ENCODE measurements at places on chromosomes 13 and 19.

DNA sequence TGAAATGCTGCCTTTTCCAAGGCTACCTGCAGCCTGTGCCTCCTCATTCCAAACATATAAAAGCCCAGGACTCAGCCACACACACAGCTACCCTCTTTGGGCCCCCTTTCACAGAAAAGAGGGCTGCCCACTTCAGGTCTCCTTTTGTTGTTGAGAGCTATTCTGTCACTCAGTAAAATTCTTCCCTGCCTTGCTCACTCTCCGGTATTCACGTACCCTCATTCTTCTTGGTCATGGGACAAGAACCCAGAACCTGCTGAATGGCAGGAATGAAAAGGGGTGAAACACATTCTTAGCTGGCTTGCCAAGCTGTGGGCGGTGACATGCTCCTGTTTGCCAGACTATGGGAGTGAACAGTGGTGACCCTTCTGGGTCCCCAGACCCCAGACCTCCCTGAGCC is 338.0 kb upstream of the ATXN8OS start:
- no peak for DNase-seq

- DNase-seq = no peak
Observed at GRCh38 chr13:50993934-50994333, 84.3 kb downstream of the RNASEH2B start.

GRCh38 chr13:45047394-45048310 is 58.3 kb downstream of the GPALPP1 start:
- peak; percentile 69 for DNase-seq

GRCh38 chr13:111953546-111954178 is 113.3 kb upstream of the SOX1 start:
- no peak for DNase-seq

GRCh38 chr19:36113894-36114720 is 568 bp downstream of the POLR2I start:
- no peak for DNase-seq

DNA sequence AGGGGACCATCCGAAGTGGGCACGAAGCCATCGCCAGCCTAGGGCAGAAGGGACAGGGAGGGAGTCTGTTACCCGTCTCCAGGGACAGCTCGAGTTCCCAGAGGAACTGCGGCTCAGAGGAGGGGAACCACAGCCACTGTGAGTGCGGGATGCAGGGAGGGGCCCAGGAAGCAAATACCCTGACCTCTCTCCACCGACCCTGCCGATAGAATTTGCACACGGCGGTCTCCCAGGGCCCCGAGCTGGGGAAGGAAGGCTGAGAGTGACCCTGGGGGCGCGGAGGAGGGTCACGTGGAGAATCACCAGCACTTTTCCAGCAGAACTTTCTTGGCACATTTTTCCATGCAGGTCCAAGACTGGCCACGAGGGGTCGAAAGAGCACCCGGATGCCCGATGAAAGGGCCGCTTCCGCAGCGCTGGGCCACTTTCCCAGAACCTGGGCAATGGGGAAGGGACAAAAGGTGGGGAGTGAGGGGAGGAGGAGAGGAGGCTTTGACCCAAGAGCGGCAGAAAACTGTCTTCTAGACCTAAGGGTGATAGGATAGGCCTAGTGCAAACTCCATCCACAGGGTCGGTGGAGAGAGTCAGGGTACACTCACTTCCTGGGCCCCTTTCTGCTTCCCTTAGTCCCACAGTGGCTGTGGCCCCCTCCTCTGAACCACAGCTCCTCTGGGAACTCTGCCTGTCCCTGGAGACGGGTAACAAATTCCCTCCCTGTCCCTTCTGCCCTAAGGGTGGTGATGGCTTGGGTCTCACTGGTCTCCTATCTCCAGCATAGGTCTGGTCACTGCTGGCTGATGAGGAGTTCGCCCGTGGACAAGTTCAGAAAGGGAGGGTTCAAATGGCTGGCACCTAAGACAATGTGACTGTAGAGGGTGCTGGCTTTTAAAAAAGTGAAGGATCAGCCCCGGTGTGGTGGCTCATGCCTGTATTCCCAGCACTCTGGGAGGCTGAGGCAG is 5.3 kb upstream of the GPR4 start:
- DNase-seq = peak; percentile 69

- no peak for DNase-seq
Observed at GRCh38 chr19:16261584-16262368, 62.9 kb upstream of the KLF2 start.

GRCh38 chr19:6828698-6829633 is 56.5 kb downstream of the VAV1 start:
- no peak for DNase-seq

GRCh38 chr19:40717880-40718773 is 1.2 kb downstream of the ITPKC start:
- no peak for DNase-seq

DNA sequence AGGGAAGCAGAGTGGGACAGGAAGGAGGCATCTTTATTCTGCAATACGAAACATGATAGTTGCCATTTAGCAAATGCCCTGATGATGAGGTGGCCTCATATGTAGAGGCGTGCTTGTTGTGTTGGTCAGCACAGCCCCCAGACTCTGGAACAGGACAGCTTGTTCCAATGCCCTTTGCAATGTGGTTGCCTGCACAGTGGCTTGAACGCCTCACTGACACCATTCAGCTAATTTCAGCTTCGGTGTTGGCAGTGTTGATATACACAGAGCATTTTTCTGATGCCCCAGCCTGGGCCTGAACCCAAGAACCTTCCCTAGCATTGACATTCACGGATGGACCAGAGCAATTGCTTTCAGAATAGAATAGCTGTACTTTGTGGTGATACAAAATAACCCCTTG is 133.3 kb downstream of the HS6ST3 start:
- no peak for DNase-seq

DNA sequence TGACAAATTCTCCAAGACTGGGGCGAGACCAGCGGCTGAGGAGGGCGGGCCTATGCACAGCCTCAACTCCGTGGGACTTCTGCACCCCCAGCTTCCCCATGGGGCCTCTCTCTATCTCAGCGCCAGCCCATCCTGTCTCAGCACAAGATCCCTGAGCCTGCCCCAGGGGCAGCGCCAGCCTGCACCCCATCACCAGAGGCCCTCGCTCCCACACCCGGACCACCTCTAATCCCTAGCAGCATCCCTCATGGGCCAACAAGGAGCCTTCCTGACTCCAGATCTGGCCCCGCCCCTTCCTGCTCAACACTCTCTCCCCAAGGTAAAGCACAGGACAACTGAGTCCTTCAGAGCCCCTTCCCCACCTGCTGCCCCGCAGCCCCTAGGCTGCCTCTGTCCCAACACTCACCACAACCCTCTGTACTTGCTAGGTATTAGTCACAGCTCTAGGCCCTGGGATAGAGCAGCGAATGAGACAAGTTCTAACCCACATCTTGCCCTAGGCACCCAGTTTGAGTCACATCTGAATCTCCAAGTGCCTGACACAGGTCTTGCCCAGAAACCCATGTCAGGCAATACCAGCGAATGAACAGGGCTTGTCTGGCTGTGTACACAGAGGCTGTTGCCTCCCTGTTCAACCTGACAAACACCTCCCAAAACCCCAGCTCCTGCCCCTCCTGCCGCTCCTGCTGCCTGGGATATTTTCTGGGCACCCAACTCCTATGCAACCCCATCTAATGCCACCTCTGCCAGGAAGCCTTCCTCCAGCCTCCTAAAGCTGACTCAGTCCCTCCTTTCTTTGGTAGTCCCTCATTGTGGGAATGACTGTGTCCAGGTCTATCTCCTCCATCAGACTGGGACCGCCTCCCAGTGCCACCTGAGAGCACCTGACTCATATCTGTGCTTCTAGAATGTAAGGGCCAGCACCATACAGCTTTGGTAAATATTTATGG is 18.6 kb downstream of the GRIK5 start:
- no peak for DNase-seq

DNA sequence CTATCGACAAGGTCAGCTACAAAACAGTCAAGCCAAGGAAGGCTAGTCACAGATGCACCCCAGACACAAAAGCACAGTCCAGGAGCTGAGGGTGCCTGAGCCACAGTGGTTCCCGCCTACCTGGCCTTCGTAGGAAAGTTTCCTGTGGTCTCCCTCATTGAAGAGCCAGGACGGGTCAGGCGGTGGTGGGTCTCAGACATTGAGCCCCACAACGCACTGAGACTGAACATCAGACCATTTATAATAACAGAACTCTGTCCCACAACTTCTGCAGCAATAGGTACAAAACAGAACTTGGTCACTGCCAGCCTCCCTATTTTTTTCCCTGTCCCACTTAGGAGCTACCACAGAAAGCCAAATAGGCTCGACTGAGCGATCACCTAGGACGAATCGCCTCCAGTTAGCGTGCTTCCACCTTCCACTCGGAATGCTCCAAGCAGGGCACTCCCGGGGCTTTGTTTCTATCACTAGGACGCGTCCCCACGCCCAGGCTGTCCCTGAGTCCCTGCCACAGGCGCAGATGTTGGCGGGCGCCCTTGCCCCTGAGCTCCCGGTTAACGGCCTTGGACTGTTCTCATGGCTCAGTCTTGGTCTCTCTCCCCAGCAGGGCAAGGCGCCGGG is 640 bp upstream of the ZNF544 start:
- DNase-seq = no peak

DNA sequence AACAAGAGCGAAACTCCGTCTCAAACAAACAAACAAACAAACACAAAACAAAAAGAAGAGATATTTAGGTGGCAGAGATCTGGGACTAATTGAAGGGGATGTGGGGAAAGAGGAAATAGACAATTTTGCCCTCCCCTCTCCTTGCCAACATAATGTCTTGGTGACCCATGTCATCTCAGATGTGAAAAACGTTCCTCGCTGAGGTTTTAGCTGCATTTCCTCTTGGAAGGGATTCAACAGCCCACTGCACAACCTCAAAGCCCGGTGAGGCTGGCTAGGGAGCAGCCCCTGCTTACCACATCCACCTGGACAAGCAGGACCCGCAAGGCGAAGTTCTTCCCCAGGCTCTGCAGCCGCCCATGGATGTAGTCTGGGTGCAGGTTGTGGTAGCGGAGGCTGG is 4.9 kb downstream of the ERCC1 start:
- no peak for DNase-seq

- DNase-seq = no peak
Observed at GRCh38 chr13:108595436-108596274, 33.8 kb upstream of the MYO16 start.

DNA sequence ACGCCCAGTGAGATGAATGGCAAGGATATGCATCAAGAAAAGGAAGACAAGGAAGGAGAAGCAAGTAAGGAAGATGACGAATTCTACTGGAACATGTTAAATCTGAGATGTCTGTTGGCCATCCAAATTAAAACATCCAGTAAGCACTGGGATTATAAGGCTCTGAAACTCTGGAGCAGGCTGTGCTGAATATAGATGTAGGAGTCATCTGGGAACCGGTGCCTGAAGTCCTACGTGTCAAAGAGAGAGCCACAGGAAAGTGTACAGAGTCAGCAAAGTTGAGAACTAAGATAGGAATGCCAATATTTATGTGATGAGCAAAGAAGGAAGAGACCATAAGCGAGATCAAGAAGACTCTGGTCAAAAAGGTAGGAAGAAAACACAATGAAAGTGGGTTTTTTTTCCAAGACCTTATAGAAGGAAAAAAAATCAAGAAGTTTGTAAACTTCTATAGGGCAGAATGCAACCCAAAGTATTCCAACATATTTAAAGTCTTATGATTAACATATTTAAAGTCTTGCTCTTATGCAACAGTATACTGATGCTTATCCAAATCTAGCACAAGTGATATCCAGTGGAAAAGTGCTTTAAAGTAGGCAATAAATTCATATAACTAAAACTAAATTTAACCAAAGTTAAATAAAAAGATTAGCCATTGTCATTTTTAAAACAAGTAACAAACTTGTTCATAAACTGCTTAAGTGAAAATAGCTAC is 51.2 kb upstream of the EEF1AKMT1 start:
- no peak for DNase-seq

- no peak for DNase-seq
Observed at GRCh38 chr19:18931316-18932162, 9.5 kb downstream of the HOMER3 start.

- no peak for DNase-seq
Observed at GRCh38 chr19:275000-275399, 16.2 kb downstream of the PLPP2 start.

GRCh38 chr19:41415154-41415571 is 12.0 kb downstream of the B3GNT8 start:
- no peak for DNase-seq

DNA sequence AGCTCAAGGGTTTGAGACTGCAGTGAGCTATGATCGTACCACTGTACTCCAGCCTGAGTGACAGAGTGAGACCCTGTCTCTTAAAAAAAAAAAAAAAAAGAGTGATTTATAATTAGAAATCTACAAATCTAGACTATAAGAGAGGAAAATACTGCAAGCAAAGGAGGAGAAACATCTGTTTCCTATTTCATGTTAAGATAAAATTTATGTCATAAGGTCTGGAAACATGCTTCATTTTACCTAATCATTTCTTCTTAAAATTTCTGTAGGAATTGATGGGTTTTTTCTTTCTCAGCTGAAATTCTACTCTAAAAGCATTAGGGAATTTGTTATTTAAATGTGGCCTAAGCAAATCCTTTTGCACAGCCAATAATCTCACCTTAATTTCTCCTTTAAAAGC is 53.2 kb downstream of the C13orf42 start:
- DNase-seq = no peak

DNA sequence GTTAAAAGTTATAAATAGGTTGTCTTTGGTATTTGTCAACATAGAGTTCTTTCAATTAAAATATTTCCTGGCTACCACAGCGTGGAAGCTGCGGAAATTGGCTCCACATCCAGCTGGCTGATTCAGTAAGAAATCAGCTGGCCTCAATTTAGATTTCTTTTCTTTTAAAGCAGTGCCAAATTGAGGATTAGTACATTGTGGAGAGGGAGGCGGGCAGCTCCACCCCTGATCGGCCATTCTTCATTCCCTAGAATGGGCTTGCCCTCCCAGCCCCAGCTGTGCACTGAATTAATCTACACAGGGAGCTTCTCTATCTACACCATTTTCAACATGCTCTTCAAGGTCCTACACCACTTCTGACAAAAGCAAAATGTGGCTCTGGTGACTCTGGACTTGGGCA is 624.8 kb downstream of the DACH1 start:
- no peak for DNase-seq

- no peak for DNase-seq
Observed at GRCh38 chr13:112770504-112770903, 80.7 kb downstream of the ATP11A start.

DNA sequence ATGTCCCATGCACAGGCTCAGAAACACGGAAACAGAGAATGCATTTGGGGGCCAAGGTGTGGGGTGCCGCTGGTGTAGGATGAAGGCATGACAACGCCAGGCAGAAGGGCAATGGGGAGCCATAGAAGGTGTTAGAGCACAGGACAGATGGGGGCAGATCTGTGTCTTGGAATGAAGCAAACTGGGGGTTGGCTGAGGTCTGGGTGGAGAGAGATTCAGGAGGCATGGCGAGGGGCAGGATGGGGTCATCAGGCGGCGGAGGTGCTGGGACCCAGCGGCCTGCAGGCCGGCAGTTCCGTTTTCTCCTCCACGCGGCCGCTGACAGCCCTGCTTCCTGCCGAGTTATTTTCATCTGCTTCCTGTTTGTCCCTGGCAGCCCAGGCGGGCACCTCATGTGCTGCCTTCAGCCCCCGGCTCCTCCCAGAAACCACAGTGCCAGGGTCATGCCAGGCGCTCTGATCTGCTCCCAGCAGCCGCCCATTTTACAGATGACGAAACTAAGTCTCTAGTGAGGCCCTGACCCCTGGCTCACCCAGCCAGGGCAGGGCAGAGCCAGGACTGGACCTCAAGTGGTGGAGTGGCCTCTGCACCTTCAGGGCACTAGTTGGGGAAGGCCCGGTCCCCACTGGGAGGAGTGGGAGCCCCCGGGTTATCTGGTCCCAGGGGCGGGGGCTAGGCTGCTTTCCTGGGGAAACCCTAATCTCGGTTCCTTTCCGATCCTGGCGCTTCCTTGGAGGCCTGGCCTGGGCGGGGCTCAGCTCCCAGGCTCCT is 2.2 kb downstream of the ARHGAP45 start:
- DNase-seq = no peak

- no peak for DNase-seq
Observed at GRCh38 chr13:97723655-97724054, 229.8 kb upstream of the IPO5 start.
